ENCODE measurements at places on chromosomes 1 and 21.
A peak's percentile ranks its signal among the peaks of the same experiment; 100 is the strongest.

DNA sequence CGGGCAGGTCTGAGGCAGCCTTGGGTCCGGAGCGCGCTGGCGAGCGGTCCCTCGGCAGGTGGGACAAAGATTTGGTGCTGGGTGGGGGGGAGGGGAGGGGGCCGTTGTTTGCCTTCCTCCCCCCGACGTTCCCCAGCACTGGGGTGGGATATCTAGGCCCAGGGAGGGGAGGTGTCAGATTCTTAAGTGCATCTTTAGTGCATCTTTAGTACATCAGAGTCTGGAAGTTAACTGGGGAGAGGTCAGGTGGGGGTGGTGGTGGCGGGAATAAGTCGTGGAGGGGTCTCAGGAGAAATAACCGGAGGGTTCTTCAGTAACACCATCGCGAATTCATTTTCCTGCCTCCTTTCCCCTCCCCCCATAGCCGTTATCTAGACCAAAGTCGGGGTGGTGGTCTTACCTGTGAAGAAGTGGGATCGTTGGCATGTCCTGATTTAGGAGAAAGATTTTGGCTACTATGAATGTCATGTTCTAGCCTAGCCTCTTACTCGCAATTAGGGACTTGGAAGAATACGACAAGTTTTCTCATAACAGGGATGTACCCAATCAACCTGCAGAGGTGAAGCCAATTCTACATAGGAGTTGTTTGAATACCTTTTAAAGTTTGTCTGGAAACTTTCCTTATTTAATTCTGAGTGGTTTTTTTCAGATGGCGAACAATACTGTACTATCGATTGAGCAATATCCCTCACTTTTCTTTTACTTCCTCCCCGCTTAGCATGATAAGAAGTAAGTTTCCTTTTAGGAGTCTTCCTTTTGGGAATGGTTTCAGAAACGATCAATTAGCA lies 886 bp downstream of the ZMYM4 start:
- no peak for DNase-seq

GRCh38 chr1:213418268-213419071 lies 367.4 kb downstream of the RPS6KC1 start:
- no peak for DNase-seq

DNA sequence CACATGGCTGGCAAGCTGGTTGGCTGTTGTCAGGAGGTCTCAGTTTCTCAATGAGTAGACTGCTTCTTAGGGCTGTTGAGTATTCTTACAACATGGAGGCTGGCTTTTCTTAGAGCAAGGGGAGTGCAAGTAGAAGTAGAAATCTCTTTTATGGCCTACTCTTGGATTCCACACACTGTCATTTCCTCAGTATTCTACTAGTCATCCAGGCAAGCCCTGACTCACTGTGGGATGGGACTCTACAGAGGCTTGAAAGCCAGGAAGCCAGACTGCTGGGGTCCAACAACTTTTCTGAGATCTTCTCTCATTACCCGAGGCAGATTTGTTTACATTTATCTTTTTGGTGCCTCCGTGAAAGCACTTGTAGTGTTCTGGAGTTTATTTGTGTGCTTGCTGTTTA lies 196.2 kb upstream of the APP start:
- DNase-seq: peak; percentile 44

GRCh38 chr1:3063379-3064295 lies 5.4 kb upstream of the PRDM16 start:
- no peak for DNase-seq

Measured in cardiac fibroblast (primary cell).